ENCODE measurements at places on chromosomes 7 and 10.
A peak's percentile ranks its signal among the peaks of the same experiment; 100 is the strongest.

DNA sequence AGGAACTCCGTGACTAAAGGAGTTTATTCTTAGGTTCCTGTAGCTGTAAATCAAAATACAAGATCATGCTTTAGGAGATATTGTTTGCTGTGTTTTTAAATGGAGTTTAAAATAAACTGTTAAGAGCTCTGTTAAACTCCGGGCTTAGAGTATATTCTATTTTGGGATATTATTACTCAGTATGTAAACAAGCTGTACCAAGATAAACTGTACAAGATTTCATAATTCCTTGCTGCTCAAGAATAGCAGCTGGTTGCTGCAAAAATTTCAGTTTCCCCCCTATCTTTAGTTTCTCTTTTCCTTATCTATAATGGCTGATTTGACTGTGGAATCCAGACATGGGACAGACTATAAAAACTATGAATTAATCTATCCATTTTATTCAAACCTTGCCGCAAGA, 215.7 kb downstream of the HTR7 start:
- DNase-seq, result no peak

DNA sequence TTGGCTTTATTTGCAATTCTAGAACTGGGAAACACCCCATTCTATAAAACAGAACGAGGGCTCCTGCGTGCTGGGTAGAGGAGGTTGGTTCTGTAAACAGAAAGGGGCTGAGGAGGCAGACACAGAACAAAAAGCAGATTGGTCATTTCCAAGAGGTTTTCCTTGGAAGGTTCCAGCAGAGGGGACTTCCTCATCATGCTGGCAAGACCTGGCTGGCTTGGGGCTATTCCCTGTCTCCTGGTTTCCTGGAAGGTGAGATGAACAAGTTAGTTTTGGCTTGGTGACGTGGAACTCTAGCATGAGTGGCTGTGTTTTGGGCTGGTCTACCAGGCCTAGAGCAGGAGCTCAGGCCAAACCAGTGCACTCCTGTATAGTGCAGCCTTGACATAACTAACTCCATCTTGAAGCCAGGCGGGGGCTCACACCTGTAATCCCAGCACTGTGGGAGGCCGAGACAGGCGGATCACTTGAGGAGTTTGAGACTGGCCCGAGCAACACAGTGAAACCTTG, 26.1 kb upstream of the DNAJB6 start:
- no peak for DNase-seq

DNA sequence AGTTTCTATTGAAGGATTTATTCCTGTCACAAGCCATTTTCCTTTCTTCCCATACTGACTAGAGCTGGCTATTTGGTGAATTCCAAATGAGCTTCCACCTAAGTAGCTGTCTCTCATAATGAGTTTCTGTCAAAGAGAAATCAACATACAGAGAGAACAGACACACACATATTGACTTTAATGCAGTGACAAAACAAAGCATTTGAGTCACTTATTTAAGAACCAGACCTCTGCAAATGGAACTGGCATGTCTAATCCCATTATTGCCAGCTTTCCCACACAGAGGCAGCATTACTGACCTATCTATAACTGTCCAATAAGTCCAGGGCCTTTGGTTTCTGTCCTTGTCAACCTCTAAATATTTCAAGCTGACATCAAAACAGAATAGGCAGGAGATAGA, 179.3 kb upstream of the CSTF2T start:
- no peak for DNase-seq

GRCh38 chr10:97648562-97649404, 8.3 kb downstream of the PI4K2A start:
- DNase-seq, result no peak

DNA sequence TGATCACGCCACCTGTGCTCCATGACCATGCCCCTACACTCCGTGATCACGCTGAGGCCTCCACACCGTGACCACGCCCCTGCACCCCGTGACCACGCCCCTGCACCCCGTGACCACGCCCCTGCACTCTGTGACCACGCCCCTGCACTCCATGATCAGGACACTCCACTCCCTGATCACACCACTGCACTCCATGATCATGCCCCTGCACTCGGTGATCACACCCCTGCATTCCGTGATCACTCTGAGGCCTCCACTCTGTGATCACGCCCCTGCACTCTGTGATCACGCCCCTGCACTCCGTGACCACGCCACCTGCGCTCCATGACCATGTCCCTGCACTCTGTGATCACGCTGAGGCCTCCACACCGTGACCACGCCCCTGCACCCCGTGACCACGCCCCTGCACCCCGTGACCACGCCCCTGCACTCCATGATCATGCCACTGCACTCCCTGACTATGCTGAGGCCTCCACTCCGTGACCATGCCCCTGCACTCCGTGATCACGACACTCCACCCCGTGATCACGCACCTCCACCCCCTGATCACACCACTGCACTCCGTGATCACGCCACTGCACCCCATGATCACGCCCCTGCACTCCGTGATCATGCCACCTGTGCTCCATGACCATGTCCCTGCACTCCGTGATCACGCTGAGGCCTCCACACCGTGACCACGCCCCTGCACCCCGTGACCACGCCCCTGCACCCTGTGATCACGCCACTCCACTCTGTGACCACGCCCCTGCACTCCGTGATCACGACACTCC, 27.7 kb downstream of the STK32C start:
- no peak for DNase-seq

DNA sequence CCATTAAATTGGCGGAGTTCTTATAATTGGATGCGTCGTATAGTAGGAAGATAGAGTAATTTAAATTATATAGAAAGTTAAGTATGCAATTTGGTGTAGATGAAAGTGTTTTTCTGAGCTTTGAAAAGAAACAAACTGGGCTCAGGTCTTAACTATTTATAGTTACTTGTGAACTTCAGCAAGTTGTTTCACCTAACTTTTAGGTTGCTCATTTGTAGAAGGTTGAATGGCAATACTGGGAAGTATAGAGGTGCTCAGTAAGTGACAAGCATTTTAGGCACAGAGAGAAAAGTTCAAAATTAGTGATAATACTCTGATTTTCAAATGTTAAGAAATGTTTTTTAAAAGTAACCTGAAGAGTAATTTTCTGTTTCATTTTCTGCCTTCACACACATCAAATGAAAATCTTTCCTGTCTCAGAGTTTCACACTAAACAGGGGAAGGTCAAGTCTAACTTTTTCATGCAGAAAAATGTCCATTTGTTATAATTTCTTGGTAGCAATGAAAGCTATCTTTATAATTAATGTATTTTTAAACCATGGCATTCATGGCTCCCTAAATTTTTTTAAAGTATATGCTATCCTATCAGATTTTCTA, 146.5 kb downstream of the PHF14 start:
- no peak for DNase-seq

GRCh38 chr10:31426401-31426800, 107.4 kb downstream of the ZEB1 start:
- no peak for DNase-seq

DNA sequence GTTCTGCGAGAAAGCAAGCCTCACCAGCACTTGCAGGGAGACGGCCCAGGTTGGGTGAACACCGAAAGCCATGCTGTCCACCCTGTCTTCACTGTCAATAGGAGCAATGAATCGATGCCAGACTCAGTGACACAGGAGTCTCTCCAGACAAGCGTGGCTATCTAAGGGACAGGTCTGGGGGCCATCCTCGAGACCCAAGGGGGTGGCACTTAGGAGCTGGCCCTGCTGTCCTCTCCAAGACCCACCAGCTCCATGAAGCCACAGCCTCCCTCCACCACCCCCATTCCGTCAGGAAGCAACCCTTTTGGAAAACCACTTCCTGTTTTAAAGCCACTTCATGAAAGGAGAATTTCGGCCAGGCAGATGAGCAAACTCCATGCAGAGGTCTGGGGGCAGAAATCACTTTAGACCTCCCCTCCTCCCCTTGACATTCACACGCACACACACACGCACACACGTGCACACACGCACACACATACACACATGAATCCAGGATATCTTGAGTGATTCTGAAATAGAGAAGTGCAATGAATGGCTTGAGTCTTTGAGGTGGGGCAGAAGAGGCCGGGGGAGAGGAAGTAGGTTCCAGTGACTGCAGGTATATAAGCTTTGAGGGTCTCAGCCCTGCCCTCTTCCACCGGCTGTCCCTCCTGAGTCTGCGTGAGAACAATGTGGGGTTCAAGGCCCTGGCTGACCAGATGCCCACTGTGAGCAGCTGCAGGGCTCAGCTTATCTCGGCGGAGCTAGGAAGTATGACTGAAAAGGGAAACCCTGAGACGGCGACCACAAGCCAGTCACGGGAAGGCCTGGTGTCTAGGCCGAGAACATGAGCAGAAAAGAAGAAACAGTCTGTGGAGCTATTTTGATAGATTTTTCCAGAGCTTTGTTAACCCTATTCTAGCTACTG, 25.0 kb downstream of the RGS10 start:
- no peak for DNase-seq

- DNase-seq, result no peak
Measured at GRCh38 chr7:97226541-97226940, 109.0 kb downstream of the SDHAF3 start.

GRCh38 chr7:22628112-22628511, 98.9 kb upstream of the IL6 start:
- no peak for DNase-seq

- DNase-seq, result peak; percentile 16
Measured at GRCh38 chr10:72085166-72085565, 3.2 kb downstream of the SPOCK2 start.

DNA sequence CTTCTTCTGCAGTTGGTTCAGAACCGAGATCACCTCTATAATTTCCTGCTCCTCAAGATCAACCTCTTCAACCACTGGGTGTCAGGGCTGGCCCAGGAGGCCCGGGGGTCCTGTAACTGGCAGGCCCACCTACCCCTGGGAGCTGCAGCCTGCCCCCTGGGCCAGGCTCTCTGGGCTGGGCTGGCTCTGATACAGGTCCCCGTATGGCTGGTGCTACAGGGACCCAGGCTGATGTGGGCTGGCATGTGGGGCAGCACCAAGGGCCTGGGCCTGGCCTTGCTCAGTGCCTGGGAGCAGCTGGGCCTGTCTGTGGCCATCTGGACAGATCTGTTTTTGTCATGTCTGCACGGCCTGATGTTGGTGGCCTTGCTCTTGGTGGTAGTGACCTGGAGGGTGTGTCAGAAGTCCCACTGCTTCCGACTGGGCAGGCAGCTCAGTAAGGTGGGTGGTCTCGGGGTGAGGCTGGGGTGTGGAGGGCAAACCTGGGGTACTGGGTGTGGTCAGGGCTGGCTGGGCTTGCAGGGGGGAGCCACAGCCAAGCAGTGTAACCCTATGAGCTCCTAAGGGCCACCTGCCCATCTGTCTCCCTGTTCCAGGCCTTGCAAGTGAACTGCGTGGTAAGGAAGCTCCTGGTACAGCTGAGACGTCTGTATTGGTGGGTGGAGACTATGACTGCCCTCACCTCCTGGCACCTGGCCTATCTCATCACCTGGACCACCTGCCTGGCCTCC, 4.2 kb downstream of the TMEM270 start:
- no peak for DNase-seq

Measured in cerebellum (tissue), 4 donors.